ENCODE measurements at places on chromosomes 6 and 20.

DNA sequence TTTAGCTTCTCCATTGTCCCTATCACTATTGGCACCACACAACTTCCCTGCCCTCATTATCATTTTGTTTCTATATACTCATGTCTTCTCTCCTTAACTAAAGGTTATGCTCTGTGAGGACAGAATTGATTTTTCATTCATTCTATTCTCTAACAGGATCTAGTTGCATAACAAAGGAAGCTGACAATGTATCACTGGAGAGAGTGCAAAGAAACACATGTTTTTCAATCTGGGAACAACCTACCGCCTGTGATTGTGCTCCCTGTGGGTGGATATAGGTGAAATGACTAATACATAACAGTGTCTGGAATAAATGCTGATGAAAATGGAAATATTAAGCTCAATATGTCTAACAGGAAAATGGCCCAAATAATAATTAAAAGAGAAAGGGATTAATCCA lies 56.6 kb downstream of the COL12A1 start:
- DNase-seq = no peak

DNA sequence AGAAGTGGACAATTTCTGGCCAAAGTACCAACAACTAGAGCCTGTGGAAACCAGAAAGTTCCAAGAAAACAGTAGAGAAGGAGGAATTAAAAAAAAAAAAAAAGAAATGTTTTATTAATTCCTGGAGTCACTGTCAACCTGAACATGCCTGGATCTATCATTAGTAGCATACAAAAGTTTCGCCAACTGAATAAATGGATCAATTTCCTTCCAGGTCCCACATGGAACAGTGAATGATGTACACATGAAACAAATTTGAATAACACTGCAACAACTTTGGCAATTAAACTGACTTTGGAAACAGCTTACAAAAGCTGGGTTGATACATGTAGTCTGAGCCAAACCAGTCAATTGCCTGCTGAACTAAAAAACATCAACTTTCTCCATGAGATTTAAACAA lies 90.0 kb upstream of the HMGCLL1 start:
- DNase-seq = no peak

DNA sequence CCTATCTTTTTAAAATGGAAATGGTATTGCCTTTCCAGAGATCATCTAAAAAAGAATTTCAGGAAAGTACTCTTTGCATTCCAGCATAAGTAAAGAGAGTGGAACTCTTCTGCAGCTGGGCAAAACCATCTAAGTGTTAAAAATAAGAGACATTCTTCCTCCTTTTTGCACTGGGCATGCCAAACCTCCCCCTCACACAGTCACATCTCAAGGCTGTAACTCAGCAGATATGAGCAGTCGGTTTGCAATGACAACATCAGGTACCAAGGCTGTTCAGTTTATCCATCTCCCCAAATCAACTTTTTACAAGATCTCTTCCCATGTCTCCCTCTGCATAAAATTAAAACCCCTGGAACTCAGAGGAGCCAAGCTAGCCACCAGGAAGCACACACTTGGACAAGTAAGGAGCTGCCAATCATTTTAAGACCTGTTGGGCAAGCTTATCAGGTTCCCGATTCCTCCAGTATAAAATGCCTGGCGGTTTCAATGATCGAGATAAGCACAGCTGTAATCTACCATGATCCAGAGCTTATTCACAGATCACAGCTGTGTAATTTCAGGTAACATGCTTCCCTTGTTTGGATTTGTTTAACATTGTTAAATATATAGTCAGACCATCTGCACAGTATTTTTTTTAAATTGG lies 23.2 kb downstream of the ID4 start:
- no peak for DNase-seq

GRCh38 chr20:32442630-32443373 lies 84.7 kb downstream of the ASXL1 start:
- DNase-seq = no peak

- DNase-seq = no peak
These were observed 672.1 kb downstream of the HACE1 start for GRCh38 chr6:104187616-104188015.

GRCh38 chr20:59148701-59149493 lies 14.7 kb upstream of the ZNF831 start:
- DNase-seq = no peak

DNA sequence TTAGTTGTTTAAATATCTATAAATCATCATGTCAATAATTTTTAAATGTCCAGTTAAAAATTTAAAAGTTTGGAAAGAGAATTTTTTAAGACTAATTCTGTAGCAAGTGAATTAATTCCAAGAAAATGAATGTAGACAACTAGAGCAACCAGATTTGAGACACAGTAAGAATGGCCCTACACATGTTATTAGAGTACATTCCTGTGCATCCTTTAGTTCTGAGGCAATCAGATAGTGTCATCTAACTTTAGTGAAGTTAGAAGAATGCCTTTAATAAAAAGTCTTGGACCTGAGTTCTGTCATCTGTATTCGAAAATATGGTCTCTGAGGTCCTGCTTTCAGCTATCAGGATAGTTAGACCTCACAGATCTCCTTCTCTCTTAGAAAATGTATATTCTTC lies 63.7 kb downstream of the HIVEP2 start:
- DNase-seq = no peak

DNA sequence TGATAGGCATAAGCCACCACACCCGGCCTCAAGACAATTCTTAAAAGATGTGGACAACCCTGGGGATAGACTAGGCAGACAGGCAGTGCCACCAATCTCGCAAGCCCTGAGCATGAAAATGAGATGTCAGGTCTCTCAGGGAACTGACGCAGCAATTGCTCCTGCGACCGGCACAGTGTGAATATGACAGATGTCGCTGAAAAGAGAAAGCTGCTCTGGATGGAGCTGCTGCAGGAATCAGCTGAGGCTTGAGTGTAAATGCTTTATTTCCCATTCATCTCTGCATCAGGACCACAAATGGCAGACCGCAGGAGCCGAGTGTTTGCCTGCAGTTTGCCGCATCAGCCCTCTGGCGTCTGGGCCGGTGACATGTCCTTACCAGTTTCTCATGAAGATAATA lies 68.4 kb downstream of the TFAP2C start:
- no peak for DNase-seq

- DNase-seq = no peak
These were observed 82.1 kb downstream of the RFPL4B start for GRCh38 chr6:112429226-112429625.

DNA sequence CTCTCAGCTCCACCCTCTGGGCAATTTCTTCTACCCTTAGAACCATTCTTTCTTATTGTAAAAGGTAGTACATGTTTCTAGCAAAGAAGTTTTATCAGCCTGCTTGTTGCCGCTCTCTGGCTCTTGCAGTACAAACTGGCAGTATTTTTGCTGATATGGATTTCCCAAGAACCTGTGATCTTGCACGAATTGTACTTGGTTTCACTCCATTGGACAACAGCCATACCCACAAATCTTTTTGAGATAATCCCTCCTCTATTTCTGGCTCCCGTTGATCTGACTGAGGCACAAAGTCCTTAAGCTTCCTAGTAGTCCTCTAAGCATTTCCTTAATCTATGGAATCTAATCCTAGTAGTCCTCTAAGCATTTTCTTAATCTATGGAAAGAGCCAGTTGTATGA lies 487.0 kb upstream of the PTCHD4 start:
- no peak for DNase-seq

GRCh38 chr20:62043131-62043914 lies 22.4 kb downstream of the TAF4 start:
- no peak for DNase-seq

GRCh38 chr20:45695496-45695895 lies 6.3 kb upstream of the WFDC13 start:
- DNase-seq = no peak

DNA sequence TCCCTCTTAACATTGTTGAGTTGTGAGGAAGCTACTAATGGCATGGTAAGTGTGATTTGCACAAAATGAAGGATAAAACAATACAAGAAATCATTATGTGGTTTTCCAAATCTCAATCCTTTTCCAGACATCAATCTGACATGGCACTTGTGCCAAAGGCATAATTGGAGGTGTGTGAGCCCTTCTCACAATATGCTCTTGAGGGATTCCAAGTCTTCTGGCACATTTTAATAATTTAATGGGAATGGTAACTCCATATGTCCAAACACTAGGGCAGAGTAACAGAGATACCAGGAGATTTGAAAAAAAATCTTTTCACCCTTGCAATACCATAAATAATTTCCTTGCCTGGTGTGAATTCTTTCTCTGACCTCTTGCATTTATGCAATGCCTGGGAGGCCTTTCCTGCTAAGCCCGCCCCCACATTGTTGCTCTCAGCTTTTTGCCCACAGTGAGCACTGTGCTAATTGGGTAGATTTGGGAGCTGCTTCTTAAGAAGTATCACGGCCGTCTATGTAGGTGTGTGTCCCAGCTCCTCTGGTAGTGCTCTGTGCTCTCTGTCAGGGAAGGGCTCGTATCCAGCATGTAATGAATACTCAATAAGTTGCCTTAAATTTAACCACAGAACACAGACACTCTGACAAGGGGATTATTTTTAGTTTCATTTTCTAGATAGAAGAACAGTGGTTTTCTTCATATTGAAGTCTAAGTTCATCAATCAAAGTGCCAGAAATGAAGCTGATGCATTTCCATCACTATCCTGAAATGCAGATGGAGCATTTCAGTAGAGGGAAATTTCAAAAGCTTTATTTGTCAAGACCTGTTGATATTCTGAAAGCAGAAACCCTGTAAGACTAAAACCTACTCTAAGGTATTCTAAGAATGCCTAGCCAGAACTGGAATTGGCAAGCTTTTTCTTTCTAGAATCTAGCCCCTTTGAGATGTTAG lies 54.4 kb upstream of the CEP85L start:
- DNase-seq = peak; percentile 86

- DNase-seq = no peak
These were observed 95.0 kb downstream of the LRFN2 start for GRCh38 chr6:40492187-40492586.

- no peak for DNase-seq
These were observed 242.5 kb upstream of the ZFP64 start for GRCh38 chr20:52434041-52434425.

DNA sequence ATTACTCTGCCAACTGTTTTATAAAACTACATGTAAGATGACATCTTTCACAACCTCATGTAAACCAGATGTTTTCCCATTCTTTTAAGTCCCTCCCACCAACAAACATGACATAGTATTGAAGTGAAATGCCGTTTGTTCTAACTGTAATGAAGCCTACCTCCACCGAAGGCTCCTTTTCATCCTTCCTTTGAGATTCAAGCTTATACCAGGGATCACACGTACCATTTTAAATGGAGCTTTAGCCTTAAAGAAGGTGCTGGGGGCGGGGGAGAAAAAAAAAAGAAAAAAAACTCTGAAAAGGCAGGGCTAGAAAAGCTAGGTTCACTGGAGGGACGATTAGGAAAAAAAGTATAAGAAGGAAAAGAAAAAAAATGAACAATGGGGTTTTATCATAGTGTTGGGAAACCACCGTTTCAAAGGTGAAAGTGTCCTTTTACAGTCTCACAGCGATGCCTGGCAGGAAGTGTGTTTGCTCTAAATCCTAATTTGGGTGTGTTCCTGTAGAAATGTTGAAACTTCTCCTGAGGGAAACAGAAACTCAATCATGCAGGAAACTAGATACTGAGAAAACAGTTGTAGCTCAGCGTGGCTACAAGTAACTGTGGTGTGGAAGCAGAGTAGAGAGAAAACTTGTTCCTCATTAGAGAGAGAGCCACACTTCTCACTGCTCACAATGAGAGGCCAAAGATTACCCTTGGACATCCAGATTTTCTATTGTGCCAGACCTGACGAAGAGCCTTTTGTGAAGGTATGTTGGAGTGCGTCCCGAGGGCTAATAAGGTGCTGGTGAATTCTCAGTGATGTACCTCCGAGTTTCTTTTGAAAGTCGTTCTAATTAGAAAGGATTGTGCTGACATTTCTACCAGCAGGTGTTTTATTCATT lies 37.6 kb upstream of the HINT3 start:
- peak; percentile 82 for DNase-seq

DNA sequence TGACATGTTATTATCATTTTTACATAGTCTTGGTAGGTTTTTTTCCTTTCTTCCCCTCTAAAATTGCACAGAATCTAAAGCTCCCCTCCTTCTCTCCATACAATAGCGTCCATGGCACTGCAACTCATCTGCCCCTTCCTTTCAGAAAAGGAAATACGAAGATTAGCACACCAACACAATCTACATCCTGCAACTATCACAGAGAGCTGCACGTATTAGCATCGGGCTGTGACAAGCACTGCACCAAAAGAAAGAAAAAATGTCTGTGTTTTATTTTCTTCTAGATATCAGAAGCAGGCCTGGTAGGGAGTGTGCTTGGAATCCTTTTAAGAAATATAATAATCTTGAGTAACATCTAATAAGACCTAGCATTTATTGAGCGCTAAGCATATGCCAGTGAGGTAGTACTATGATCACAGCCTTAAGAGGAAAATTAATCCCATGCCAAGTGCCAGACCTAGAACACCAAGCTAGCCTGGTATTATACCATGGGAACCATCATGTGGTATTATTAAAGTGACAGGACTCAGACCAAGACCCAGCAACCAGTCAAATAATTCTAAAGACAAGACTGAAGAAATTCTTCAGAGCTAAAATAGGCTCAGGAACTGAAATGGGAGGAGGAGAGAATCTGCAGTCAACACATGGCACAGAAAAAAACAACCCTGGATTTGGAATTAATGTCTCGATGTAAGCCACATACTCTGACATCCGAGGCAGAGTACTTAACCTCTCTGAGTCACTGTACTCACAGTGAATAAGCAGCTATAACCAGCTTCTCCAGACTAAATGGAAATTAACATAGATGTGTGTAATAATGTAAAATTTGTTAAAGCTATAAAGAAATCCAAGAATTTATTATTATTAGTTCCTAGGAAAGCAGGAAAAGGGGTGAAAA lies 124.3 kb downstream of the IPCEF1 start:
- DNase-seq = no peak

DNA sequence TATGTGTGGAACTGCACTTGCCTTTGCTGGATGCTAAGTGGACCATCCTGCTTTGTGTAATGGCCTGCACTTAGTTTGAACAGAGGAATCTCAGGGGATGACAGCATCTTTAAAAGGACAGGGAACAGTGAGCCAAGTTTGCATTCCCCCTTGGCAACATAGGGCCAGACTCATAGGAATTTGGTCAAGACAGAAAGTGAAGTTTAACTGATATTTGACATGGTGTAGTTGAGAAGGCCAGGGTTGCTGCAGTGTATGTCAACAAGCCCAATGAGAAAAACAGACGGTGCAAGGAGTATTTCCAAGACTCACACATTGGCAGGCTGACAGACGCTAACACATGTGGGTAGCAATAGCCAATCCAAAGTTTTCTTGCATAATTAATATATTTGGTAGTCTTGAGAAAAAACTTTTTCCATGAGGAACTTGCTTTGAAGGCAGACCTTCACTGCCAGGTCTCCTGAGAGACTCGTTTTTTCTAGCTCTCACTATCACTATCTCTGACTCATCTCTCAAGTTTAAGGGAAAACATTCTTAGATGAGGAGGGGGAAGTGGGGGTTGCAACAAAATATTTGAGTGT lies 213.8 kb downstream of the IBTK start:
- no peak for DNase-seq

- no peak for DNase-seq
These were observed 49.2 kb upstream of the FOXC1 start for GRCh38 chr6:1560281-1561058.

- no peak for DNase-seq
These were observed 2.0 kb downstream of the ROS1 start for GRCh38 chr6:117423754-117424153.

All from inflammatory macrophage treated with lipopolysaccharide for 1 hour (primary cell).